ENCODE measurements at places on chromosomes 4 and X.

DNA sequence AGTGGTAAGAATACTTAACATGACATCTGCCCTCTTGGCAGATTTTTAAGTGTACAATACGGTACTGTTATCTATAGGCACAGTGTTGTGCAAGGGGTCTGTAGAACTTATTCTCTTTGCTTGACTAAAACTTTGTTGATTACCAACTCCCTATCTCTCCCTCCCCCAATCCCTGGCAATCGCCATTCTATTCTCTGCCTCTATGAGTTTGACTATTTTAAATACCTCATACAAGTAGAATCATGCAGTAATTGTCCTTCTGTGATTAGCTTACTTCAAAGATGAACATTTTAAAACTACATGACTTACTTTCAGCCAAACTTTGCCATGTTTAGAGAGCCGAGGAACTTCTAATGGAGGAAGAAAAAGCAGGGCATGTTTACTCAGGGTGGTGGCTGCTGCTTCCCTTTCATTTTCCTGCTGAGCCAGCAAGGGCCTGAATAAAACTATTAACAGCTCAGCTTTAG, 62.4 kb downstream of the APOO start:
- DNase-seq, result no peak

DNA sequence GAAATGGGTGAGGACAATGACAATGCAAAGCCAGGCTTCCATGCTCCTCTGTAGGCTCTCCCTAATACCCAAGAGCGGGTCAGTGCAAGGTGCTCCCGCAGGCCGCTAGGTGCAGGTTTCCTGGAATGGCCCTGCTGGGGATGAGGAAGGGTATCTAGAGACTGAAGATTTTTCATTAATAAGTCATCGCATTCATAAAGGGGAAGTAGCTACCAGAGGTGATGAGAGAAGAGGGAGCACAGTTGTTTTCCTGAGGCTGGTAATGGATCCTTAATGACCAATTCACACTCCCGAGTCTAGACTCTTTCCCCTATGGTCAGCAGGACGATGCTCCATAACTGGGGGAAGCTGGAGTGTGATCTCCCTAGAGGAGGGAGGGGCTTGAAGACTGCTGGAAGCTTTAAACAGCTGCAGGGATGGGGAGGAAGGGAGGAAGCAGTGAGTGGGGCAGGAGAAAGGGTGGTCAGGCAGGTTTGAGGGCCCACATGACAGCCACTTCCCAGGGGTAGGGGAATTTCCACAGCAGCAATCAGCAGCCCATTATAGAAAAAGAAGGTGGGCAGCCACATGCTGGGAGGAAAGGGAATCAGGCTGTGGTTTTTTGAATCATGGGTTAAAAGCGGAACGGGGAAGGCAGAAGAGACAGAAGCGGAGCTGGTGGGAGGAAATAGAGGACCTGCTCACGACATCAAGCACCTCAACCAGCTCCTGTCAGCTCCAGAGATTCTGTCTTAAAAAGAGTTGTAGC, 10.2 kb upstream of the ATP6AP2 start:
- DNase-seq, result peak; percentile 10

DNA sequence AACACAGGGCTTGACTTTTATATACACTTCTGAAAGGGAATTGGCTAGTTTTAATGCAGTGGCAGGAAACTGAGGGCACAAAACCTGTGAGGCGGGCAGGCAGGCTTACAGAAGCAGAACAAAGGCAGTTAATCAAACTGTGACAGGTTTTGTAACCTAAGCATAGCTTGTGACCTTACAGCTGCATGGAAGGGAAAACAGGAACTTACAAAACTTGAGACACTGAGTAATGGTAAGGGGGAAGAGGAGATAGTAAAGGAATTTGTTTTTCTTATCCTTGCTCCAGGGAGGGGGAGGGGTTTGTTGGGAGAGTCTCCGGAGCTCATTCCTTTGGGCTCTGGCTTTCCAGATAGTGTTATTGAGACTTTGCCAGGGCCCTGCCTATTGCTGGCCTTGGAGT, 55.6 kb downstream of the SLITRK4 start:
- no peak for DNase-seq

GRCh38 chr4:120636120-120636630, 286.4 kb downstream of the PRDM5 start:
- no peak for DNase-seq

- DNase-seq, result no peak
Measured at GRCh38 chr4:106096454-106096853, 201.2 kb downstream of the NPNT start.

DNA sequence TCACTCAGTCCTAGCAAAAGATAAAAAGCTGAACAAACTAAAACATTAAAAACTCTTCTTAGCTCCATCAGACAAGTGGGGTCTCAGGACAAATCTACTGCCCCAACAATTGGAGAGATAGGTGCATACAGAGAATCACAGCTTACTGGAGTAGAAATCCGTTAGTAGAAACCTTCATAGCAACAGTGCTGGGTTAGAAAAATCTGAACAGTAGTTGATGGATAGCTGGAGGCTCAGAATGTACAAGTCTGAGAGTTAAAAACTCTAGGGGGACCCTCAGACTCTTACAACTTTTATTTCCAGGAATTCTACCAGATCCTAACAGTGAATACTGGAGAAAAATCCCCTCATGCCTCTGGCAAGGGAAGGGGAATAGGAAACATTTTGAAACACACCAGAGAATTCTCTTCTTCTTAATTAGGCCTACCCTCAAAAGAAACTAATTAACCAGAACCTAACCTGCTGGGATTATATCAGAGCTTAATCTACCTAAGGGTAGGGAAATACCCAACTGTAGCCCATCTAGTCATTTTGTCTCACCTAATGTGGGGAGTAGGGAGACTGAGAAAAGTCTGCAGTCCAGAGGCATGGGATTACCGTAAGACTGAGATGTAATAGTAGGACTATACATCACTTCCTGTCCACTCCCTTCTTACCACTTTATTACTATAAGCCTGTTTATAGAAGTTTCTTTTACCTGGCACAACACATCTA, 165.0 kb upstream of the CTSO start:
- DNase-seq, result no peak

DNA sequence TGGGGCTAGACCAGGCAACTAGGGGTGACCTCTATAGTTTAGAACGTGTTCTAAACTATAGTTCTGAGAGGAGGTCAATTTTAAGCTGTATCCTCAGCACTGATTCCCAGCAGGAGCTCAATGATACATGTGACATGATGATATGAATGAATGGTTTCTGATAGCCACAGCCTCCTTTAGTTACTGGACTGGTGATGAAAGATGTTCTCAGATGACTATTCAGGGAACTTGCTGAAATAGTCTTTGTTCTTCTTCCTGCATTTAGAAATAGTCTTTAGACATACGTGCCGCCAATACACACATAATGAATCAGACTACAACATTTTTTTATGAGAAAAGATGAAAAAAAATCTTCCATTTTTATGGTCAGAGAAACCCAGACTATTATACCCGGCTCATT, 116.3 kb upstream of the TMEM150C start:
- DNase-seq, result no peak

- DNase-seq, result no peak
Measured at GRCh38 chr4:107276052-107276451, 239.9 kb upstream of the DKK2 start.

GRCh38 chr4:8290701-8290970, 21.1 kb downstream of the HTRA3 start:
- no peak for DNase-seq

DNA sequence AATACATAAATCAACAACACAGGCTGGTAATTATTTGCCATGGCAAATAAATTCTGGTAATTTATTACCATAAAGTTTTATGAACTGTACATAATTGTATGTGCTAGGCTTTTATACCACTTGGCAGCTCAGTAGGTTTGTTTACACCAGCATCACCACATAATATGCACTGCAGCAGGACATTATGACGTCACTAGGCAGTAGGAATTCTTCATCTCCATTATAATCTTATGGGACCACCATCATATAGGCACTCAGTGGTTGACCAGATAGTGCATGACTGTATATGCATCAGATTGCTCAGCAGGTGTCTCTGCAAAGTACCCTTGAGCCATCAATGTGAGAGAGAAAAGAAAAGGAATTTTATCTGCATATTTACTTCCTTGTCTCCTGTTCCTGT, 295.4 kb downstream of the CFAP47 start:
- no peak for DNase-seq

- no peak for DNase-seq
Measured at GRCh38 chr4:144289667-144290428, 149.3 kb upstream of the GYPA start.

DNA sequence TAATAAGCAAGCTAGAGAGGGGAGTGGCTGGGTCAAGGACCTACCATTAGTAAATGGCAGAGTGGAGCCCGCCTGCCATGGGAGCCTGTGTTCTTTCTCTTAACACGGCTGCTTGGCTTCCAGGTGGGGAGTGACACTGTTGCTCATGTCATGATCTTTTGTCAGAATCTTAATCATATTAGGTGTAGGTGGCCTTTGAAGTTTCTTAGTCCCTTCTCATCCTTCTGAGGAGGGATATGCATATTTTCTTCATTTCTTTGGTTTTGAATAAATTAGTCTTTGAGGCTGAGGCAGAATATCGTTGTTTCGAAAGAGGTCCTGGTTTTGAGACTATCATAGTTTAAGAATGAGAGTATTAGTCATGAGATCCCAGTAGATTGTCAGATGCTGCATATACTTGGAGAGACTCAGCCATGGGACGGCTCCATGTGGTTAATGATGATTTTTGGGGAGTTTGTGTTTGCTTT, 28.9 kb downstream of the SNX25 start:
- peak; percentile 35 for DNase-seq

GRCh38 chr4:106238820-106239420, 77.1 kb downstream of the TBCK start:
- peak; percentile 33 for DNase-seq

DNA sequence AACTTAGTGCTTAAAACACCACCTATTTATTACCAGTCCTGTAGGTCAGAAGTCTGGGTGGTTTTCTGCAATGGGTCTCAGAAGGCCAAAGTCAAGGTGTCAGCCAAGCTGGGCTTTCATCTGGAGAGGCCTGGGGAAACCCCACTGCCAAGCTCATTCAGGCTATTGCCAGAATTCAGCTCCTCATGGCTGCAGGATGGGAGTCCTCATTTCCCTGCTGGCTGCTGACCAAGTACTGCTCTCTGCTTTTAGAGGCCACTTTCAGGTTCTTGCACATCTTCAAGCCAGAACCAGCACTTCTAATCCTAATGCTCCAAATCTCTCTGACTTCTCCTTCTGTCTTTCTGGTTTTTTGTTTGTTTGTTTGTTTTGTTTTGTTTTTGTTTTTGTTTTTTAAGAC, 109.3 kb downstream of the BCOR start:
- DNase-seq, result no peak

DNA sequence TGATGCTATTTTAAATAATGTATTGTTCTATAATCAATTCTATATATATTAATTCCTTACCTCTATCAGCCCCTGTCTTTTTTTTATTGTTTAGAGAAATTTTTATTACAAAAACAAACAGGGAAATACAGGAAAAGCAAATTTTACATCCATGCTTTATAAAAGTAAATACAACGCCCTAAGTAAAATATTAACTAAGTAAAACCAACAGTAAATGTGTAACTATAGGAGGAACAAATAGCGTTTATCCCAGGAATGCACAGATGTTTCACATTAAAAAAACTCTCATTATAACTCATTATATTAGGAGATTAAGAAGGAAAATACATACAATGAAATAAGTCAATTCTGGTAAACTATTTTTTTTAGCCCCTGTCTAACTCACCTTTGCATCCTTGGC, 8.2 kb upstream of the ITM2A start:
- DNase-seq, result no peak

GRCh38 chr4:117422297-117422696, 336.9 kb upstream of the TRAM1L1 start:
- no peak for DNase-seq

DNA sequence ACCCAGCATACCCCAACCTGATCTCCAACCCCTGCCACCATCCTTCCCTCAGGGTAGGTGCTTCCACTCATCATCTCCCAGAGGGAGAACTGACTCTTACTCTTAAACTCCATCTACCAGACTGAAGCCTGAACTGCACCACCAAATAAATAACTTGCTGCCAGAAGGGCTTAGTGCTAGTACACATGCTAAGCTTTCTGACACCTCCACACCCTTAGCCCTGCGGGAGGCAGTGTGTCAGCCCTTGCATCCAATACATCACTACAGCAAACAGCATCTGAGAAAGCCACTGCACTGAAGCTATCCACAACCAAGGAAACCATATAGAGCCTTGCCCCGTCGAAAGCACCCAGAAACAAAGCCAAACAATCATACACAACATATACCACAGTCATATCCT, 68.6 kb upstream of the MCF2 start:
- DNase-seq, result no peak

DNA sequence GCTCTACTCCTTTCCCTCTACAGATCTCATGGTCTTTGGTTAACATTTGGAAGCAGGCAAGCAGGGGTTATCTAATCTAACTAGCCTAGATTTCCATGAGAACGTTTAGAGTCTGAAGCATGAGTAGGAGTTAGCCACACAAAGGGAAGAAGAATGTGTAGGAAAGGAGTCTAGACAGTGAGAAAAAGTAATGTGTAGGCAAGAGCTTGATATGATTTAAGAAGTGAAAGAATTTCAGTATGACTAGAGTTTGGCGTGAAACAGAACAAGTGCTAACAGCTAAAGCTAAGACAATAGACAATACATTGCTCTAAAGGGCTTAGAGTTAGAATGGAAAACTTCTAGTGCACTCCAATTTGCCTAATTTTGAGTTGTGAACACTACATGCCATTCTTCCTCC, 10.8 kb downstream of the CXCL8 start:
- DNase-seq, result no peak

DNA sequence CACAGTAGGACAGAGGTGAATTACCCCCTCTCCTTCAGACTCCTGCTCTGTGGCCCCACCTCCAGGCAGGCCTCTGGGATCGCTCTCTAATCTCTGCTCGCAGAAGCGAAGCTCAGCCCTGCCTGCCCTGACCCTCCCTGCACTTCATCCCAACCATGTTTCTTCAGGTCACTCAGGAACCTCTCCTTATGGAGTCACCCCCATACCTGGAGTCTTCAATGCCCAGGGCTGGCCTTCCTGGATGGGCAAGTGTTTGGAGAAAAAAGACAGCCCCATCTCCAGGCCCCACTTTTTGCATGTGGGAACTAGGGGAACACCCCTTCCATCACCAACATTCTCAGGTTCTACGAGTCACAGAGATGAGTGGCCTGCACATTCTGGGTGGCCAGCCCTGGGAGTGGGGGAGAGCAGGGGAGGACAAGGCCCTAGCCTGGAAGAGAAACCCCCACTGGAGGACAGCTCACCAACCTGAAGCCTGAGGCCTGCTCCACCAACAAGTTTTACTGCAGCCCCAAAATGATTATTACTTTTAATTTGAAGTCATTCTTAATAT, 90.8 kb downstream of the PPP2R2C start:
- DNase-seq, result no peak

- no peak for DNase-seq
Measured at GRCh38 chr4:83569987-83570386, 34.1 kb downstream of the GPAT3 start.

DNA sequence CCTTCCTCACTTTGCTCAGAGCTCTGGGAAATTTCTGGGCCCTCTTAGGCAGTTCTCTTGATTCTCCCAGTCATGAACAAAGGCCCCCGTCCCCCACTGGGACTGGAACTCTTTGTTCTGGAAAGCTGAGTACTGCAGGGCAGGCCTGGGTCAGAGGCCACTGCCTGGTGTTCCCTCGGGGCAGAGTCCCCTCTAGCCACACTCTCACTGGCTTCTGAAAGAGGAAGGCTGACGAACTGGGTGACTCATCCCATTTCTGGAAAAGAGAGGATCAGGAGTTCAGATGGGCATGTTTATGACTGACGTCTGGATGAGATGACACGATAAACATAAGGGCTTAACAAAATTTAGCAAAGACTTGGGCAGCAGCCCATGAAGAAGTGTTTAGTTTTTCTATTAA, 47.7 kb downstream of the DDX3X start:
- no peak for DNase-seq

- DNase-seq, result no peak
Measured at GRCh38 chrX:50778272-50778671, 35.7 kb downstream of the SHROOM4 start.
